Stimulated activated CD8-positive, alpha-beta memory T cell treated with anti-CD3 and anti-CD28 coated beads, Interleukin-4, amount 100 ng/mL, for 4 hours (primary cell): ENCODE measurements at places on chromosomes 6 and 20.

DNA sequence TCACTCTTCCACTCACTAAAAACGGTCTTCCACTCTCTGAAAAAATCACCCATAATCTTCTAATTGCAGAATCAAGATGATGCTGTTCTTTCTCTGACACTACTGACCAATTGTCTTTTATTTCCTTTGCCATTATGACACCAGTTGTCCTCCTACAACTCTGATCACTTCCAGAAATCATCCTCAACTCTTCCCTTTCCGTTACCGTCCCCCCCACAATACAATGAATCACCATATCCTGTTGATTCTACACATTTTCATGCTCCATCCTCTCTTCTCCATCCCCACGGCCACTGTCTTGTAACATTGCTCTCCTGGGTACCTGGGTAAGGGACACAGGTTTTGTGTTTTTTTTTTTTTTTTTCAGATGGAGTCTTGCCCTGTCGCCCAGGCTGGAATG is 2.5 kb upstream of the PPP2R5D start:
- no peak for DNase-seq

DNA sequence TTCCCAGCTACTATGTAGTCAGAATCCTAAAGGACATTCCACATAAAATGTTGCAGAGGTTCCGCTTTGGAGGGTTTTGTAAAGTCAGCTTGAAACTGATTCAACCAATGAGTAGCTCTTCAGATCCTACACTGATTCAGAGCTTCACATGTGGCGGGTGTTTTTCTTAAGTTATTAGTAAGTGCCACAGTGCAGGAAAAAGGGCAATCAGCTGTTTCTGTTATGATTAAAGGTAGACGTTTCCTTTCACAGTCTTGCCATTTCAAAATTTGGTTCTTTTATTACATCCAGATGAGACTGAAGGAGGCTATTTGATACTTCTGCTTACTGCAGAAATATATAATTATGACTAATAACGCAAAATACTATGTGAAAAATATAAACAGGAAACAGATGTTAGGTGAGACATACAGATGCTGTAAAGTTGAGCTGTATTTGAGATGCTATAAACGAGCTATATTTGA is 443.9 kb downstream of the CDKAL1 start:
- DNase-seq: no peak

DNA sequence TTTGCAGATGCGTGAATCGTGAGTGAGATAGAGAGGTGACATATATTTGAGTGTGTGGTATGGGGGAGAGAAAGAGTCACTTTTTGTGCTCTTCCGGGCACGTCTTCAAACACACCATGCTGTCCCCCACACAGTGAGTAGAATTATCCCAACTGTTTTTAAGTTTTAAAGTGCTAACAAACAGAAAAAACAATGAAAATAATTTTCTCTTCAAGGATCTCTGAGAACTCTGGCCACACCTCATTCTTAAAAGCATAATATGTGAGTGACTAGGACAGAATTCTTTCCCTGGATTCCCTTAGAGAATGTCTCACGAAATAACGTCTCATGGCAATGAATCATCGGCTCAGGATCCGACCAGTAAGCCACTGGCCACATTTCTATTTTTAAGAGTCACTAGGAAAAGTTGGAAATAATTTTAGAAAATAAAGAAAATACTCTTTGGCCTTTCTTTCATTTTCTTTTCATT is 235.7 kb upstream of the ZNF217 start:
- no peak for DNase-seq

DNA sequence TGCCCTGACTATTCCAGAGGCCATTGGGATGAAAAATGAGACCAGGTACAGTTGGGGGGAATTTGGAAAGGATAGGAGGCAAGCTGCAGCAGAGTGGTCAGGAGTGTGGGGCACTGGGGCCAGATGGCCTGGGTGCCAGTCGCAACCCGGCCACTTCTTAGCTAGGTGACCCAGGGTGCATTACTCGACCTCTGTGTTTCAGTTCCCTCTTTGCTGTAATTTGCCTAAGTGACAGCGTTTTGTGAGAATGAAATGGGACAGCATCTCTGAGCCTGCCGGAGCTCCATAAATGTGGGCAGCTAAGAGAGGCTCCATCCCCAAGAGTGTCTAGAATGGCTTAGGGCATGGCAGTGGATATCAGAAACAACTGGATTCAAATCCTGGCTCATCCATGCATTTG is 13.9 kb downstream of the LRFN2 start:
- no peak for DNase-seq

DNA sequence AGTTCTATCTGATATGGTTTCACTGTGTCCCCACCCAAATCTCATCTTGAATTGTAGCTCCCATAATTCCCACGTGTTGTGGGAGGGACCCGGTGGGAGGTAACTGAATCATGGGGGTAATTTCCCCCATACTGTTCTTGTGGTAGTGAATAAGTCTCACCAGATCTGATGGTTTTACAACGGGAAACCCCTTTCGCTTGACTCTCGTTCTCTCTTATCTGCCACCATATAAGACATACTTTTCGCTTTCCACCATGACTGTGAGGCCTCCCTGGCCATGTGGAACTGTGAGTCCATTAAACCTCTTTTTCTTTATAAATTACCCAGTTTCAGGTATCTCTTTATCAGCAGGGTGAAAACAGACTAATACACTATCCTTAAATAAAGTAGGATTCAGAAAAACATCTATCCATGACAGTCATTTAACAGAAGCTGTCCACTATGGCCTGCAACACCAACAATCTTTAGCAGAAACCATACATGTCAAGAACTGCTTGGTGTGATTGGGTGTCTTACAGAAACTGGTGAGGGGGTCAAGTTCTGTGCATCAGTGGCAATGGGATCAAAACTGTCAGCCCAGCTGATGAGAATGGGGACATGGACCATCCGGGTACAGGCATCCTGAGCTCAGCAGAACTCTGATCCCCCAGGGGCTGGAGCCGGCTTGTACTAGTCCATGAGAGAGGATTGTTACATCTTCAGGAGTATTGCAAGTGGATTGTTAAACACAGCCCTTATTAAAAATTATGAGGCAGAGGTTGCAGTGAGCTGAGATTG is 59.2 kb downstream of the SCML4 start:
- no peak for DNase-seq

DNA sequence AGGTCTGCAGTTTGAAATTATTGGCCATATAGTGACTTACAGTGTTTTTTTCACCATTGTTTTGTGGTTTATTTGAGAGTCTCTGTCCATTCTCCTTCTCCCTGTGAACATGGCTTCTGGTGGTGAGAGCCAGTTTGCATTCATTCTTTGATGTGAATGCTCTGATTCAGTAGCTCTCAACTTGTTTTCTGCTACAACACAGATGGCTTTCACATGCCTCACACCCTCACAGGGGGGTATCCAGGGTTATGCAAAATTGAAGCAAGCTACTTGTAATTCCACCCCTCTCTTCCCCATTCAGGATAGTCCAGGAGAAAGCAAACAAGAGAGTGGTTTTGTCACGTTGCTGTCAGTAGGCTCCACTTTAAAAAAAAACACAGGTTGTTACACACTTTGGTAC is 55.6 kb downstream of the SLX4IP start:
- DNase-seq: no peak

- DNase-seq: no peak
Observed at GRCh38 chr6:109660526-109661320, 30.3 kb downstream of the AK9 start.

GRCh38 chr20:43751167-43752050 is 24.6 kb upstream of the GTSF1L start:
- DNase-seq: no peak

GRCh38 chr20:50221501-50222308 is 31.1 kb downstream of the CEBPB start:
- no peak for DNase-seq

DNA sequence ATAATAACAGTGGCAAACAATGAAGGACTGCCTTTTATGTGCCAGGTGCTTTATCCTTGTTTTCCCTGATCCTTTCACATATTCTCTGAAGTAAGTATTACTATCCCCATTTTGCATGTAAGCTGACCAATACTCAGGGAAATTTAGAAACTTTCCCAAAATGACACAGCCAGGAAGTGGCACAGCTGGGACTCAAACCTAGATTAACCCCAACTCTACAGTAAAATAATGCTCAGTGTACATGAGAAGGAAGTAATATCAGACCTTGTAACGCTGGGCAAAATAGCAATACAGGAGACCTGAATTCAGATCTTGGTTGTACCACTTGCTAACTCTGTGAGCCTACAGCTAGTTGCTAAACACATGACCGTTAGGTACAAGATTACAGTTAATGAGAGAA is 26.8 kb upstream of the NRSN1 start:
- no peak for DNase-seq

DNA sequence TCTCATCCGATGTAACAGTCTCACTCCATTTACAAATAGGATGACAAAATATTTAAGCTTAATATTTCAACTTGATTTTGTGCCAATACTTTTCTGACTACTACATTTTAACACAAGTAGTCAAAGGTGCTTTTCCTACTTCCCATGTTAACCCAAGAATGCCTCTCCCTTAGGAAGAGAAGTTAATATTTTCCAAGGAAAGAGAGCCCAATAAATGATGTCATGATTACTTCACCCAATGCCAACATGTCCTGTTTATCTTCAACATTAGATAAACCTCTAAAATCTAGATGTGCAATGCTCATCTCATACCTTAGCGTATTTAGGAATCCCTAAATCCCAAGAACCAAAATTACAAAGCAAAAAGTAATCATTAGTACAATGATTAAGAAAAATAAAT is 156.7 kb upstream of the TENT5A start:
- DNase-seq: no peak

DNA sequence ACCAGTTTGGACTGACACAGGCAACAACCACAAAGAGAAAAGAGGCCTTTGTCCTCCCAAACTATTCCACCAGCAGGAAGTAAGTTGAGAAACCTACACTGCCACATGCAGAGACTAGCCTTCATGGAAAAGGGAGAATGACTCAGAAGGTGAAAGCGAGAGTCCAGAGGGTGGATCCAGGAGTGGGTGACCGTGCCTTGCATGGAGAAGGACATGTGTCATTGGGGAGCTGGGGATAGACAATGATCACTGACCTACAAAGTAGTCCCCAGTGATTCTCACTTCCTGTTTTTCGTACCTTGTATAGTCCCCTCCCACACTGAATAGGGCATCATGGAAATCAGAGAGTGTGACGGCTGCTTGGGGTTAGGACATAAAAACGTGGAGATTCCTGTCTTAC is 91.9 kb downstream of the MYLK4 start:
- no peak for DNase-seq

- DNase-seq: no peak
Observed at GRCh38 chr6:170152989-170153388, 137.9 kb downstream of the DLL1 start.

- no peak for DNase-seq
Observed at GRCh38 chr6:79138146-79138545, 60.1 kb upstream of the PHIP start.

- no peak for DNase-seq
Observed at GRCh38 chr6:138959521-138959920, 28.5 kb downstream of the REPS1 start.
